ENCODE measurements at places on chromosomes 5 and 9.
A peak's percentile ranks its signal among the peaks of the same experiment; 100 is the strongest.

DNA sequence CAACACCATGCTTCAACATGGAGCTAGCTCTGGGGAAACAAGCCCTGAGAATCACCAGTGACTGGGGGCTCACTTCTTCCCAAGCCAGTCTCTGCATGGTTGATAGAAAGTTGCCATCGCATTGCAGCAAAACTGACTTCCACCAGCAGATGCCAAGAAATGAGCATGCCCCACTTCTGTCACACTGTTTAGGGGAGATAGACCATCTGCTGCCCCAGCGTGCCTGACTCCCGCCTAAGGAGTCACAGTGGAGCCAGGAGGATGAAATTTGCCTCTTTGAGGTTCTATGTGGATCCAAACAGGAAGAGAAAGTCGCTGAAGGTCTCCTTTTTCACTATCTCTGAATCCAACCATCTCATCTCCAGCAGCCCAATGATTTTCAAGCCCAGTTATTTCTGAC is 116.7 kb upstream of the SLIT3 start:
- no peak for DNase-seq

DNA sequence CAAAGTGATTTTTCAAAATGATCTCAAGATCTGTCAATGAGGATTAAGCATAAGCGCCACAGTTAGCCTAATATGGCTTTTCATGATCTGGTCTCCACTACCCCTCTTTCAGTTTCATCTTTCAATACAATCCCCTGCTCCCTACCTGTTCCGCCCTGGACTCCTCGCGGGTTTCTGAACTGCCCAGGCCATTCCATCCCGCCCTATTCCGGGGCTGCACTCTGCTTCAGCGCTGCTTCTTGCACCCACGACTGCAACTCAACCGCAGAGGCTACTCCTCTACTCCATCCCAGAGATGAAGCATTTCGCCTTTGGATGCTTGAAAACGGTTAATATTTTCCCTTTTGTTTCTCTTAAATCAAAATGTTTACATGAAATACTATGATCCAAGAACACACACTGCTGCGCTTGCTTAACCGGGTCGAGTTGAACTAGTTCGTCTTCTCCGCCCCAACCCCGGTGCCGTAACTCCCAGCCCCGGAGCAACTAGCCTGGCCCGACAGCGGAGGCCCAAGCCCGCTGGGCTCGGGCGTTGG is 716 bp upstream of the OTULIN start:
- DNase-seq = peak; percentile 22

DNA sequence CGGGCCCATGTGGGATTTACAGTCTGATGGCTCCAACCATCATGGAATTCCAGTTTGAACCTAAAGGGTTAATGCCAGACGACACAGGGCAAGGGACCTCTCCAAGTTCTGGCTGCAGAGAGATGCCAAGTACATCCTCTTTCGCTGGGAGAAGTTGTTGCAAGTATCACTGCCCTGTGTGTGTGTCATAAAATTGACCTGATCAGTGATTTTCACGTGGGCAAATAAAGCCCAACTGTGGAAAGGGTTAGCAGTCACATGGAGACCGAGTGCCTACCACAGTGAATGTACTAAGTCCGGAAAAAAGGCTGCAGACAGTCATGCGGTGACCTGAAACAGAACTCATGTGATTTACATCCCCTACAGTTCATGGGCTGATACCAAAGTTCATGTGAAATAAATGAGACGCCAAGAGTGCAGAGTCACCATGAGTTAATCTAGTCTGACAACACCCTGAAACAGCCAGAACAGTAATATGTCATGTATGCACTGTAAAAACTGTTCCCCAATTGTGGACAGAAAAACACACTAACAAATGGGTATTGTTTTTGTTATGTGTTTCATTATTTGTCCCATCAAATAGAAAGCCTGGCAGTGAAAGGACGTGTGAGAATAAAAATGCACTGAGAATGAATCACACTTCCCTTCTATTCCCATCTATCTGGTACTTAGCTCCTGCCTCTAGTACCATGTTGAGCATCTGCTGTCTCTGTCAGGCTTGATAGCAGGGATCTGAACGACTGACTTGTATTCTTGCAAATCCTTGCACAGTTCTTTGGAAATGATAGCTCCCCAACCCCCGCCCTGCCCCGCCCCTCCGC is 115.7 kb downstream of the SUSD1 start:
- peak; percentile 72 for DNase-seq

DNA sequence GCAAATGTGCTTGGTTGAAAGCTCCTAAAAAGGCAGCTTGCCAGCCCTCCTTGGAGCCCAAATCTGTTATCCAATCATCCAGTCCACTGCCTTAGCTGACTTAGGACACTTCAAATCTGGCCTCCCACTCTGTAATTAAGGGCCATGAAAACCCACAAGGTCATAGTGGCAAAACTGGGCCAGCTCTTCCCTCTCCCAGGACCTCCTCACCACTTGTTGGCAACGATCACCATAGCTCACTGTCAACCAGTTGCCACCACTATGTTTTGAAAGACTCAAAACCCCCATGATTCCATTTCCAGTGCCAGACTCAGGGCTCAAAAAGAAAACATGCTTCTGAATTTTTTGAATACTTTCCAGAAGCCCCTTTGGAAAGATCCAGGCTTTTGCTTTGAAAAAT is 107.5 kb downstream of the NREP start:
- no peak for DNase-seq

- no peak for DNase-seq
Measured at GRCh38 chr9:125761676-125762450, 14.7 kb downstream of the PBX3 start.

DNA sequence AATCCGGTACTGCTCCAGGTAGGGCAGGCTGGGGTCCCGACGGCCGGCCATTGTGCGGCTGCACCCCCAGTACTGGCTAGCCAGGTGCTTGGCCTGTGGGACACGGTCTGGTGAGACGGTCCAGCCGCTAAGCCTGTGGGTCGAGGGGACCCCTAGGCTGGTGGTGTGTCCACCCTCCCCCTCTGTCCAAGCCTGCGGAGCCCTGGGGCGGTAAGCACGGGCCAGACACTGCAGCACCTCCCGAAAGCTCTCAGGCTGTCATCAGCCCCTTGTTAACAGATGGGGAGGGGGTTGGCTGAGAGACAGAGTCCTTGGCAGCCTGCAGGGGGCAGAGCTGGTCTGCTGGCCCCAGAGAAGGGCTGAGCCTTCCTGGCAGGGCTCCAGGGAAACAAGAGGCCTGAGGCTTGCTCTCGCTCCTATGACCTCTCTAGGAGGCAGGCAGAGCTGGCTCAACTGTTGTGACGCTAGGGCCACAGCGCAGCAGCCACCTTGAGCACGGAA is 11.8 kb upstream of the MRNIP start:
- DNase-seq = no peak

GRCh38 chr5:5461012-5461411 is 38.5 kb downstream of the ICE1 start:
- DNase-seq = no peak

DNA sequence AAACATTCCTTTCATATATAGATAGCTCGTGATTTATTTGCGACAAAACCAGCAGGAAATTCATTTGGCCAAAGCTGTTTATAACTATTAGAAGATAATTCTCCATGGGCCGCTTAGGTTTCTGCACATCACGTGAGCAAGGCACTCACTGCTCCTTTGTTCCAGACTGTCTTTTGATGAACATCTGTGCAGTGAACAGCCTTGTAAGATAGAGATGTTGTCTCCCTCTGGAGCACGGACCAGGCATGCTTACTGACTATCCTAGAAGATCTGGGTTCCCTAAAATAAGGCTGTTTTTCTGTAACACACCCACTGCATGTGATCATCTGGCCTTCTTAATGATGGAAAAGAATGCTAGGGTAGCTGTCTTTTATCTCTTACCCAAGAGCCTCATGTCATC is 30.9 kb downstream of the YIPF5 start:
- no peak for DNase-seq

DNA sequence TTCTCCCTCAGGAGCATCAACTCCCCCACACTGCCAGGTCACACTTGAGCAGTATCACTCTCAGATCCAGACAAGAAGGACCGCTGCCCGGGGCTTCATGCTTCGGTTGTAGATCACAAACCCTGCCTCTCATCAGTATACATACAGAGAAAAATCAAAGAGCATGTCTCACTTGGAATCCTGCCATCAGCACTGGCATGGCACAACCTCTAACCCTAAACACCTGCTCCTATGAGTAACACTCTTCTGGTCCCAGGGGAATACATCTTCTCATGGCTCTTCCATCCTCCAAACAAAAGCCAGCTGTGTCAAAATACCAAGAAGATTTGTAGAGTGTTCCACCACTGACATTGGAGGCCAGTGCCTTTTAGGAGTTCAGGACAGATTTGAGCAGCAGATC is 84.8 kb upstream of the MIER3 start:
- no peak for DNase-seq

GRCh38 chr5:83006683-83007283 is 70.4 kb downstream of the TMEM167A start:
- no peak for DNase-seq

DNA sequence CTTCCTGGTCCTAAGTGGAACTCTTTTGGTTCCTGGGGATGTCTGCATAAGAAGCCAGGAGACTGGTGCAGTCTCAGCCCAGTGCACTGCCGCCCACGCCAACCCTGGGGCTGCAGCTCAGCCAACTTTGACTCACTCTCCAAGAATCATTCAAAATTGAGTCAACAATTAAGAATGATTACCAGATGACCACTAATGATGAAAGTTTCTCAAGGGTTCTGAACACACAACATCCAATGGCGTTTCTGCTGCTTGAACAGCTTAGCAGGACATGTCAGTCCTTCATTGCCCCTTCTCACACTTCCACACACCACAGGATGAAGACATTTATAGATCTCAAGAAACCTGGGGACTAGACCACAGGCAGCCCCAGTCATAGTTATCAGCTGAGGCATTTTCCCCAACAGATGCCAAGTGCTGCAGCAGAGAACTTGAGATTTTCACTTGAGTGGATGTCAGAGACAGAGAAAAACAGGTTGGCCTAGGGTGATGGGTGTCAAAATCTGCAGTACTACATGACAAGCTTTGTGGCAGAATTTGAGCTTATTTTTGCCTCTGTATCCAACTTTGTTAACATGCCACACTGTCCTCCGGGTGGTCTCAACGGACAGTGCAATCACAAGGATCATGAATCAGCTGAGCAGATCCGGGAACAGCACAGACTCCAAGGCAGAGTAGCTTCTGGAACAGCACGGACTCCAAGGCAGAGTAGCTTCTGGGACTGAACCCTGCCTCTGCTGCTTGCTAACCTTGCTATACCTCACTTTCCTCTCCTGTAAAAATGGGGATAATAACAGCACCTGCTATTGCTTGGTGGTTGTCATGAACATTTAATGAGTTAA is 356.1 kb downstream of the SPOCK1 start:
- DNase-seq = no peak

GRCh38 chr9:98521141-98521540 is 187.6 kb downstream of the GABBR2 start:
- DNase-seq = peak; percentile 40

DNA sequence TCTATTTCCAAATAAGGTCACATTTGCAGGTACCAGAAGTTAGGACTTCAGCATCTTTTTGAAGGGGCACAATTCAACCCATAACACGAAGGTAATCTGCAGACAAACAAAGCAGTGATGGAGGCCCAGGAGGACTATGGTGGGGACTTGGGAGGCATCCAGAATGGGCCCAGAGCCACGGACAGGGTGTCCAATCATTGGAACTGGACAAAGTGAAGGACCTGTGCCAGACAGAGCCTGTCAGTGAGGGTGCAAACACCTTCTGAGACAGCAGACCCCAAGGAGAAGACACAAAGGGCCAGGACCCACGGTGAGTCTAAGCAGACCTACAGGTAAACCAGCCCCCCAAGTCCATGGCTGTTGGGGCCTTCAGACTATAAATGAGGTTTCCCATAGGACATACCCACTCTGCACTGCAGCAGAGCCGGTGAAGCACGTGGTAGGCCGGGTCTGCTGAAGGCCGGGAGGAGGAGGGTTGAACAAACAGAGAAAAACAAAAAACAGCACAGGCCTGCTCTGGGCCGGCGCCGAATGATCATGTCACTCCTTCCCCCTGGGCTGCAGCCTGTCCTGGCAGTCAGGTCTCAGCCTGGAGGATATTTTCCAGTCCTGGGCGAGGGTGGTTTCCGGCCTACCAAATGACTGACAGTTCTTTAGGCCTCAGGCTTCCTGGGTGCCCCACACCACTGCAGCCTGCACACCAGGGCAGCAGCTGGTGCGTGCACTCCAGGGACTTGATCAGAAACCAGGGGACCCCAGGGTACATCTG is 84.4 kb downstream of the COL23A1 start:
- no peak for DNase-seq

DNA sequence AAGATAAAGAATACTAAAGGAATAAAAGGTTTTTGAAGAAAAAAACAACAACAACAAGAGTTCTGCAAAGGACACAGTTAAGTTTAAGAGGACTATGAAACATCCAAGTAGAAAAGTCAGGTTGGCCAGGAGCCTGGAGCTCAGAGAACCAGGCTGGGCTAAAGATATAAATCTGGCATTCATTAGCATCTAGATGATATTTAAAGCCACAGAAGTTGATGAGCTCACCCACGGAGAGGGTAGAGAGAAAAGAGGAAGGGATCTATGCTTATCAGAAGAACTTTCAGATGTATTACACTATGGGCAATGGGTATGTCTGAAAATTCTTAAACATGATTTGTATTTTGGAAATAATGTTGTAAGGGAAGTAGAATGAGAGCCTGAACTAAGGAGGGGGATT is 9.9 kb downstream of the MIER3 start:
- no peak for DNase-seq

GRCh38 chr9:91908293-91908623 is 41.8 kb downstream of the ROR2 start:
- no peak for DNase-seq

- no peak for DNase-seq
Measured at GRCh38 chr5:95565280-95565920, 10.5 kb downstream of the ARSK start.

DNA sequence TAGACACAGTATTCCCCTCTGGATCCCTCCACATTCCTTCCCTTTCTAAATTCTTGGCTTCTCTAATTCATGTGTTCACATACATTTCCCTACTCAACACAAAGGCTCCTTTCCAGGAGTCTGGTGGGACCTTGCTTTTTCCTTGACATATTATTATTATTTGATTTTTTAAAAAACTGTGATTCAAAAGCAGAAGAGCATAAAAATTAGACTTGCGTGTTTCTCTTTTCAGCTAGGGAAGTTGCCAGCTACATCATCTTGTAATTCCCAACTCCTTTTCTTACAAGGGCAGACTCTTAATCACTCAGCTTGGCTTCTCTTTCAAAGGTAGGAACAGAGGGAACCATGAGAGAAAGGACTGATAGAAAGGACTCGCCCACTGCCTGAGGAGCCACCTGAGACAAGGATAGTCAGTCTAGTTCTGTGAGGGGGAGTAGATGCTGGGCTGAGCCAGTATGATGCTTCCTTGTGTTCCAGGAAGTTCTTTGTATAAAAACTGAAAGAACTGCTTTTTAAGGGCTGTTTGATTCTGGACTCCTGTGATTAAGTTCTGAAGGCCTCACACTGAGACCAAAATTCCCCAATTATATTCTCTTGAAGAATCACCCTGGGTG is 51.0 kb upstream of the DPYSL3 start:
- no peak for DNase-seq

DNA sequence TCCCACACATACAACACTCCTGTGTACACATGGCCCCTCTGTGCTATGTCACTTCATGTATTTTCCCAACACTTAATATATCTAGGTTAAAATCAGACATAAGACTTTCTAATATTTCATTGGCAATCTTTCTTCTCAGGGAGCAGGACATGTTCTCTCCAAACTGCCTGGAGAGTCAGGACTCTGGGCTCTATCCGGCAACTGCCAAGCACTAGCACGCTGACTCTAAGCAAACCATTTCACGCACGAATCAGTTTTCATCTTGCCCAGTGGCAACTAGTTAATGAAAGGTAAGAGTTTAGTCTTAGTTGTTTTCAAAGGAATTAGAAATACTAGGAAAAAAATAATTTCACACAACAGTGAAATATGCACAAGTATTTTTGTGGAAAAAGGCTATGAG is 124.8 kb downstream of the NFIB start:
- DNase-seq = no peak

- DNase-seq = no peak
Measured at GRCh38 chr5:135425641-135426040, 21.5 kb downstream of the DCANP1 start.
